ENCODE measurements at places on chromosomes 2 and 18.

DNA sequence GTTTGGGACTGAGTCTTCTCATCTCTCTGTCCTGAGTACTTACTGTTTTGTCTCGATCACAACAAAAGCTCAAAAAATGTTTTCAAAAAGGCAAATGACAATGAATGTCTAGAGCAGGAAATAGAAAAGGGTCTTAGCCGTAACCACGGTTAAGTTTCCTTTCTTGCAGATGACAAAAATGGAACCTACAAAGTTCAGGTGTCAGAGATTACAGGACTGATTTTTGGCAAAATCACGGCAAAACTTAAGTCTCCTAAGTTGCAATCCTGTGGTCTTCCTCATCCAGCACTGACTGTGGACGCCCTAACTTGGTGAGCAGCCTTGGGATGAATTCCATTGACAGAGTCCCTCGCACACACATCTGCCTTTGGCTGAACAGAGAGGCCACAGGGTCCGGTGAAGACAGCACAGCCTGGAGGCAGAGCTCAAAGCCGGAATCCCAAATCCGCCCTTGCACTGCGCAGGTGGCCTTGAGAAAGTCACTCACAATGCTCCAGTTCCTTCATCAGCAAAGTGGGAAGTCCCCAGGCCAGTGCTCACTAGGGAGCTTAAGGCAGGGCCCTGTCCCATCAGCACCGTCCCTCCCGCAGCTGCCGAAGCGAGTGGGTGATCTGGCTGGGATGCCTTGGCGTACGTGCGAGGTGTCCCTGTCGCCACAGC lies 55.2 kb downstream of the EIPR1 start:
- DNase-seq, result no peak

GRCh38 chr2:112493048-112493447 lies 11.1 kb downstream of the TTL start:
- DNase-seq, result peak; percentile 20

DNA sequence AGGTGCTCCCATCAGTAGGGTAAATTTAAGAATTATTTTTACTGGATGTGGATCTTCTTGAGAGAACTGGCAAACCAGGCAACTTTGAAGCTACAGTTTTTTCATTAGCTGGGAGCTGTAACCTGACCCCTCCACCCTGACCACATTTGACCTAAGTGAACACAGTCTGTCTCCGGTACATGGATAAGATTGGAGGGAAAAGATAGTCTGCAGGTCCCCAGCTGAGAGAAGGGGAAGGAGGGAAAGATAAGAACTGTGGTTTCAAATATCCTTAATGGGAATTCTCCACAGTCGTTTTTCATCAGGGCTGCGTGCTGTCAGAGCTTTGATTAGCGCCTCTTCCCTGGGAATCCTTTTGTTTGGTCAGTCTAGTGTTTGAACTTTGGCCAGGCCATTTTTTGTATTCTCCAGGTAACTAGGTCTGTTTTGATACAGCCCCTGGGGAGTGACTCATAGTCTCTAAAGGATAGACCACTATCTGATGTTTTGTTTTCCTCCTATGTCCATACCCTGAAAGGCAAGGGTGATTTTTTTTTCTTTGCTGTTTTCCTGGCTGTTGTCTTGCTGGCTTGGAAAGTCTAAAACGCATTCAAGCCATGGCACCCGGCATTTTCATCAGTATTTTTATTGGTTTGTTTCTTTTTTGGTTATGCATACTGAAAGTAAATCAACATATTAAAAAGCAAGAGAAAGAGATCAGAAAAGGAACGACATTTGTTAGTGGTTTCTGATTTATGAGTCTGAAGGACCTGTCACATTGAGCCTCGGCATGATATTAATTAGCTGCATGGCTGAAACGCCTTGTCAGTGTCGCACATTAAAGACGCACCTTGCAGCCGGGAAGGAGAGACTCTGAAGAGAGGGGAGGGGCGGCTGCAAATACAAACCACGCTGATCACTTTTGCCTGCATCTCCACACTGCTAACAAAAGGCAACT lies 183.4 kb upstream of the FN1 start:
- DNase-seq, result peak; percentile 38

GRCh38 chr2:84830758-84831500 lies 50.0 kb downstream of the TRABD2A start:
- DNase-seq, result no peak

GRCh38 chr2:68767031-68767961 lies 32.7 kb downstream of the ARHGAP25 start:
- DNase-seq, result no peak

DNA sequence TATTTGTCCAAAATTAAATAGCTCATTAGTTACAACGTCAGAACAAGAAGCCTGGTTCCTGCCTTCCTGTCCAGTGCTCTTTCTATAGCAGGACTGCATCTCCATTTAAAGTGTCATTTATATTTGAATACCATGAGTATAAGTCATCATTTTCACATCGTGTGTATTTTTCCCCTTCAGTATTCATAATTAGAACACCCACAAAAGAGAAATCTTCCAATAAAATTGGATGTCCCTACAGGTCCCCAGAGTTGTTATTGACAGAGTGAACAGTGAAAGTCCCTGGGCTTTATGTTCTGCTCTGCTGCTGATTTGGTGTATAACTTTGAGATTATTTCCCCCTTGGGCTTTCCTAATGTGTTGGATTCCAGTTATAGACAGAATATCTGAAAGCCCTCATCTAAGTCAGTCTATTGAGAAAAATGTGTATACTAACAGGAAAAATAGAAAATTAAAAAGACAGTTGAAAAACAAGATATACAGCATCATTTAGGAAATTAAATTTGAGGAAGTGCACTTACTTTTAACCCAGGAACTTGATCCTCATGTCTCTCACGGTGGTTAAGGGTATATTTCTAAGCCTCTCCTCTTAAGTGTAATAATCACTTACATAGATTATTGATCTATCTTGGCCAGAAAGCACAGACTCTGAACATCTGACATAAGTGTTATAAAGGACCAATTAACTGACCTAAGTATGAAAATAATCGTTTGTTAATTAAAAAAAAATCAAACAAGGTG lies 15.2 kb upstream of the REV1 start:
- DNase-seq, result no peak

DNA sequence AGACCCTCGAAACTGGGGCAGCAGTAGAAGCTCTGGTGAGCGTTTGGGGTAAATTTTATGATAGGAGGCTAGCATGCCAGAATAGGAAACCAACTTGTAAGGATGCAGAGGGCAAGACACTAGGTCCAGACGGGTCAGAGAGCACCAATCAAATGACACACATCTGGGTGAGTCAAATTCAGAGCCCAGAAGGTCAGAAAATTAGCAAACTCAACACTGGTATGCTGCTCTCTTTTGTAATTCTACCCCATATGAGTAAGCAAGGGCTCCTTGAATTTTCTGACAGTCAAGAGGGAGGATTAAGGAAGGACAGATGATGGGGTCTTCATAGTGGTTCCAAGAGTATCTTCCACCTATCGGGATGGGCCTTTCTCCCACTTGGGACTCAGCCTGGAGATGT lies 209.8 kb downstream of the BCL2 start:
- DNase-seq, result no peak

DNA sequence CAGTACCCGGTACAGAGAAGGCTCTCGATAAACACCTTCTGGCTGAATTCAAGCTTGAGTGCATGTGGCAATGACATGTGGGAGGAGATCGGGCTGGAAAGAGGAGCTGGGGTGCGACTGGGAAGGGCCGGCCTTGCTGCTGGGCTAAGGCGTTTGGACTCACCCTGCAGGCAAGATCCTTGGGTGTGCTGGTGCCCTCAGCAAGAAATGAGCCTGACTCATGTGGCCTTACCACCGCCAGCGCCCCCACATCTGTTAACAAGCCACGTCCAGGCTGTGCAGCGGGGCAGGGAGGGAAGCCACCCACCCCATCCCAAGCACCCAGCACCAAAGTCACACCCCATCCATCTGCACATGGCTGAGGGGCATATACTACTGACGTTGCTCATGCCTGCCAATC lies 1.3 kb downstream of the HS1BP3 start:
- DNase-seq, result peak; percentile 17

GRCh38 chr18:46419391-46420141 lies 237.5 kb downstream of the LOXHD1 start:
- DNase-seq, result no peak

DNA sequence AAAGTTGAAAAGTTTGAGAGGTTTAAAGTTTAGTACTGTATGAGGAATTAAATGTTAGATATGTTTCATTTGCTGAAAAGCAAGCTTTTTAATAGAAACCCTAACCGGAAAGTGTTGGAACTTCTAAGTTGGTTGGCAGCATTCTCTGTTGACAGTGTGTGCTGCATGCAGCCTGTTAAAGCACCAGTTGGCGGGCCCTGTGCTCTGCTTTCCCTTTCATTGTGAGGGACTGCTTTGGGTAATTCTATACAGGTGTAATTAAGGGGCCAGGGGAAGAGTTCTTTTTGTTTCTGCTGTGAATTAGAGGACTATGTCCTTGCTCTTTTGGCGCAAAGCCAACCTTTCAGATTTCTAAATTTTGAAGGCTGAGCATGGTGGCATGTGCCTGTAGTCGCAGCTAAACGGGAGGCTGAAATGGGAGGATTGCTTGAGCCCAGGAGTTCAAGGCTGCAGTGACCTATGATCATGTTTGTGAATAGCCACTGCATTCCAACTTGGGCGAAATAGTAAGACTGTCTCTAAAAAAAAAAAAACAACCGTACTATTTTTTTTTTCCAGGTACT lies 20.1 kb downstream of the PLEKHB2 start:
- no peak for DNase-seq

DNA sequence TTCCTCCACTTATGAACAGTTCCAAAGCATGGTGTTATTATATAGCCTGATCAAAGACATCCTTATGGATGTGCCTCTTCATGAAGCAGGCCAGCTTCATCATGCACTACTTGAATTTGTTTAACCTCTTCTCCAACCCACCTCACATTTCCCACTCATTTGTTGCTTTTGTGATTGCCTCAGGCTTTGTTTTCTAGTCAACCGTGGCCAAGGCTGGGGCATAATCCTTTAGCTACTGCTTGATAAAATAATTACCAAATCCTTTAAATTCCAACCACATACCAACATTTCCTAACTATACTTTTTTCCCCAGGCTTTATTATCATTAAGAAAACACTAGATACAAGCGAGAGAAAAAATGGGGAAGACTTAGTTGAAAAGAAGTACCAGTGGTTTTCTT lies 39.6 kb upstream of the SCN1A start:
- peak; percentile 67 for DNase-seq

DNA sequence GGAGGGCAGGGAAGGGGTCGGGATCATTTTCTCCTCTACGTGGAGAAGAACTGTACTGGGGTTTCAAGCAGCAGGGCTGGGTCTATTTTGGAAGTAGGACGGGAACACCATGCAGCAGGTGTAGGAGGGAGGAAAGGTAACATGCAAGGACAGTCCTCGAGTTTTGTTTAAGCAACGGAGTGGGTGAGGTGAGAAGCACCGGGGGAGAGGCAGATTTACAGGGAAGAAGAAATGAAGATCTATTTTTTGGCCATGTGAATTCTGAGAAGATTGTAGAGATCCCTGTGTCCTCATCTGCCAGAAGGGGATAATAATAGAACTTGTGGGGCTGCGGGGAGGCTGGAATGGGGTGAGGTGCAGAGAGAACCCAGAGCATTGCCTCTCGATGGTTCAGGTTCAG lies 85.6 kb downstream of the INPP5D start:
- DNase-seq, result no peak

DNA sequence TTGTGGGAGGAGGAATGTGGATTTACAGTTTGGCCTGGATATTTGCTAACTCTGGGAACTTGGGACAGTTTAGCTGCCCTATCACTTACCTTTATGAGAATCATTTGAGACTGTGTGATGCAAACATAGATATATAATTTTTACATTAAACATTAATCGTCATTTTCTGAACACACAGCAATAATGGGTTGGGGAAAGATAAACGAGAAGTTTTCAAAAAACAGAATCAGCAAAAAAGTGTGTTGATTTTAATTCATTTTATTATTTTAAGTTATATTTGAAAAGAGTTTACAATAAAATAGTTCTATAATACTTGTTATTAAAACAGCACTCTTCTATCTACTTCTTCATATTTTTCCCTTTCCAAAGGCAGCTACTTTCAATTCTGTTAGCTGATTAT lies 813.3 kb downstream of the SLC4A3 start:
- DNase-seq, result no peak

DNA sequence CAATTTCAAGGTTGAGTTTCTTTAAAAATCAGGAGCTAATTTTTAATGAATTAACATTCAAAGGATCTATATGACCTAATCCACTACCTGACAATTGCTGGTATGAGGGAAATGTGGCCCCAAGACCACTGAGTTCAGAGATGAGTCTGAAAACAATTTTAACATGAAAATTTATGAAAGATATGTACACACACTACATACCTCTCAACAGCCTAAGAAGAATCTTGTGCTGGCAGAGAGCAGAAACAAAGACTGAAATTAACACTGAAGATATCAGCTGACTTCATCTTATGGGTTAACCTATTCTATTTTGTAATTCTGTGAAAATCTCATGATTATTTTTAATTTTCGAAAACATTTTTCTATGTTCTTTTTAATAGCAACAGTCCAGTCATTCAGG lies 1.7 kb downstream of the FAP start:
- no peak for DNase-seq

DNA sequence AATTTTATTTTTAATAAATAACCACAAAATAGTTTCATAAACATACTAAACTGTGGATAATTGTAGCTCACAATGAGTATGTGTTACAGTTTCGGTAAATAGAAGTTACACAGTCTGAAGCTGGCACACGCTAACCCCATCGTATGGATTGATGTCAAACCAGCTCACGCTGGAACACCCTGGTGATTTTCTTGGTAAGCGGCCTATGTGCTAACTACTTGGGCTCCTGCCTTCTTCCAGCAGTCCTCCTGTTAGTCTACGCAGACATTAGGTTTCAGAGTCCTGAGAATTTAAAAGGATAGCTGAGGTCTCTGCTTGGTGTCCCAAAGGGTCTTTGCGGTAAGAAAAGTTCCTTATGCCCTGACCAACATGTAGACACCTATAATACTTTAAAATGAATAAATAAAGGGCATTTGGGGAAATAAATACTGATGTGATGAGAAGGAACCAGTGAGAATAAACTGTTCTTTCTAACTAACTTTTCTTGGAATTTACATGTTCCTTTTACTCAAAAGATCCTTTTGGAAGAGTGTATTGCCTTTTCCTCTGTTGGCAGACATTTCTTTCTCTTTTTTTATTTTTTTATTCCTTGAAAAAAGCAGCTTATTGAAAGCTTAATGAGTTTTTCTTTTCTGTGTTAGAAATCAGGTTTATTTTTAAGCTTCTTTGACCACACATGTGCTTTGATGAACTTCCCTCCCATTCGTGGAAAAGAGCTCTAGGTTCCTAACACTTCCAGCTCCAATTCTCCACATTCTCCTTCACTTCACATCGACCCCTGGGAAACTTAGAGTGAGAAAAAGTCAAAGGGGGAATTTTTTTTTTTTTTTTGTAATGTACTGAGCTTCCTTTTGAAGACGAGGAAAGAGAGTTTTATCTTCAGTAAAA lies 322.2 kb downstream of the IRS1 start:
- no peak for DNase-seq

GRCh38 chr18:55246278-55246677 lies 287.0 kb upstream of the CCDC68 start:
- no peak for DNase-seq

GRCh38 chr2:67844024-67844540 lies 218.7 kb downstream of the C1D start:
- DNase-seq, result no peak

GRCh38 chr2:222982010-222982908 lies 69.7 kb upstream of the KCNE4 start:
- peak; percentile 76 for DNase-seq
